Tongue (tissue), 3 donors: ENCODE measurements at places on chromosomes 2 and 18.

DNA sequence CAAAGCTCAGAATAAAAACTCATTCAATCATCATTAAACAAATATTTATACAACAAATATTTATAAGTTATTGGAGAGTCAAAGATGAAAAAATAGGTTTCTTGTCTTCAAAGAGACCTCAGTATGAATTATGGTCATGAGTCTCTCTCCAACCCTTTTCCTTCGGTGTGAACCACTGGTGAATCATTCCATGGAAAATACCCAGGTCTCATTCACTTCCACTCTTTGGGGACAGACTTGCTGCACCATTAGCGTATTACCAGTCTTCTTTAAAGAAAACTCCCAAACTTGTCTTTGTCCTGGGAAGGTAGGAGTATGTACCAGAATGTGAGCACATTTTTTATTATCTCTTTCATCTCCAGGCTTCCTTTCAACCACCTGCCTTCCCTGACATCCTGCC lies 257.4 kb upstream of the RBMS1 start:
- DNase-seq, result no peak

GRCh38 chr2:190877436-190877835 lies 3.2 kb upstream of the GLS start:
- no peak for DNase-seq

GRCh38 chr2:1614564-1614963 lies 129.8 kb downstream of the PXDN start:
- no peak for DNase-seq

GRCh38 chr2:56889738-56890137 lies 705.9 kb downstream of the CCDC85A start:
- DNase-seq, result no peak

DNA sequence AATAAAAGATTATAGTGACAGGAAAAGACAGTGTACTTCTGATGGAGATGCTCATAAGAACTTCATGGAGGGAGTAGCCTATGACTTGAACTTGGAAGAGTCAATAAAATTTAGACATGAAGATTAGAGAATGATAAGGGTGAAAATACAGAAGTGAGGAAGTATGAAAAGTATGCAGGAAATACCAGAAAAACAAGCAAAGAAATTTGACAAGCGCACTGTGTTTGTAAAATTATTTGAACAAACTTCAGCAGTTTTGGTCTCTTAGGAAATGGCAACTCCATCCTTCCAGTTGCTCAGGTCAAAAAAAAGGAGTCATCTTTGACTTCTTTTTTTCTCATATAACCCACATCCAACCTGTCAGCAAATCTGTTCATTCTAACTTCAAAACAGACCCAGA lies 864.0 kb upstream of the ZEB2 start:
- no peak for DNase-seq

GRCh38 chr18:42112657-42113420 lies 157.8 kb downstream of the PIK3C3 start:
- no peak for DNase-seq
